Stimulated activated CD4-positive, alpha-beta T cell treated with anti-CD3 and anti-CD28 coated beads, Interleukin-1b, Interleukin-23, amount 100 ng/mL, for 24 hours (primary cell): ENCODE measurements at places on chromosomes 2 and 18.

DNA sequence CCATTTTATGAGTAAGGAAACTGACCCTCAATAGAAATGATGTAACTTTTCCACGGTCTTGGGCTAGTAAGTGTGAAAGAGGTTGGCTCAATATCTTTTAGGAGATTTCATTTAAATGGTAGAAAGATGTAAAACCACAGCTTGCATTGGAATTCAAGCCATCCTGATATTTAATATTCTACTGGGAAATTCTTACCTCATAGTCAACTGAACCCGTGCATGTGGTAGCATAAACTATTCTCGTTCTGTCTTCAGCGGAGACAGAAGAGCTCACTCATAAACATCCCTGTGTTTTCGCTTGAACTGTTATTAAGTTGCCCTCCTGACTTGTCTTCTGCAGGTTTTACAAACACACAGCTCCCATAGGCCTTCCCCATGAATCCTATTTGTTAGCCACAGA, 8.5 kb upstream of the SPATS2L start:
- no peak for DNase-seq

GRCh38 chr2:3986530-3987258, 283.3 kb downstream of the DCDC2C start:
- DNase-seq, result no peak

GRCh38 chr2:96103187-96103601, 13.2 kb downstream of the ADRA2B start:
- no peak for DNase-seq

GRCh38 chr2:6760132-6760531, 105.6 kb downstream of the CMPK2 start:
- DNase-seq, result no peak

DNA sequence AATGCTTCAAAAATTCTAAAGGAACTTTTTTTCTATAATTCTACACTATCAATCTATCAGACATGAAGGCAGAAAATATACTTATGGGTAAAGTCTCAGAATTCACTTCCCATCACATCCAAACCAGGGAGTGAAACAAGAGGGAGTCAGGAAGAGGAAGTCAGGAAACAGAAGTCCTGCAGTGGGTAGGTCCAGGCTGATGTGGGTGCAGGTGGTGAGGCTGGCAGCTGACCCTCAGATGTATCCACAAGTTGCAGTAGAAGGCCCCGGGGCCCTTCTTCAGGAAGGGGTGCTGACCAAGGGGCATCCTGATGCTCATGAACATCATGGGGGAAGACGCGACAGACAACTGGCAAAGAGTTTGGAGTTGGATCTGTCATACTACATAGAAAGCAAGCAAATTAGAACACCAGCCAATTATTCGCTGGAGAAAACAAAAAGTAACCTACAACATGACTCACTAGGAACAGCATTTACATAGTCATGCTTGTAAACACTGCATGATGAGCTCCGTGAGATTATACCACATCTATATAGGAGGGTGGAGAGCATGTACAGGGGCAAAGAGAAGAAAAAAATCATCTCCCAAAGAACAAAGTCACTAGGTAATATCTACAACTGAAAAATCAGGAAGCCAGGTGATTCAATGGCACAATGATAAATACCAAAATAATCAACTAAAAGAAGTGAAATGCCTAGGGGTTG, 4.2 kb downstream of the UXS1 start:
- no peak for DNase-seq

GRCh38 chr2:54945391-54946219, 104.6 kb downstream of the RTN4 start:
- DNase-seq, result no peak

DNA sequence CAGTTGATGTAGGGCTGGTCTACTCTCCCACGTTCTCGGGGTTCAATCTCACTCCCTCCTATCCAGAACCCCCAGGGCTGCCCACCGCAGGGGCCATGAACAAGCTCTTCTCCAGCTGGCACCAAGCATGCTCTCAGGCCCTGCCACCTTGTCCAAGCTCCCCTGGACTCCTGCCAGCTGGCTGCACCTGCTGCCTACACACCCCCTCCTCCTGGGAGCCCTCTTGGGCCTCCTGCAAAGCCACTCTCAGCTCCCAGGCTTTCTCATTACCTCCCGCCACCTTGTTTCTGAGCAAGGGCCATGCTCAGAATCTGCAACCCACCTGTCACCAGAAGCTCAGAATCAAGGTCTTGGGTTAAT, 56.0 kb downstream of the HDAC4 start:
- DNase-seq, result no peak

- no peak for DNase-seq
Observed at GRCh38 chr2:203022751-203023150, 8.1 kb downstream of the NBEAL1 start.

DNA sequence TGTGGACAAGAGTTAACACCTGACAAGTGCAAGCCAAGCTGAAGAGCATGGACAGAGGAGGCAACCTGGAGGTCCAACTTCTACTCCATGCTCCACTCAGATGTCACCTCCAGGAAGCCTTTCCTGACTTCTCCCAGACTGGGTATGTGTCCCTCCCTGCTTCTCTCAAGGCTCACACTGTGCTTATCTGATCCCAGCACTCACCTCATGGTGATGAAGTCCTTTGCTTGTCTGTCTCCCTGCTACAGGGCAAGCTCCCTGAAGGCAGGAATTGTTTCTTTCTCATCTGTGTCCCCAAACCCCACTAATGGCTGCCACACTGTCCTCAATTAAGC, 2.7 kb upstream of the SLC30A3 start:
- DNase-seq, result no peak

- no peak for DNase-seq
Observed at GRCh38 chr2:47040651-47041050, 114.5 kb downstream of the STPG4 start.

DNA sequence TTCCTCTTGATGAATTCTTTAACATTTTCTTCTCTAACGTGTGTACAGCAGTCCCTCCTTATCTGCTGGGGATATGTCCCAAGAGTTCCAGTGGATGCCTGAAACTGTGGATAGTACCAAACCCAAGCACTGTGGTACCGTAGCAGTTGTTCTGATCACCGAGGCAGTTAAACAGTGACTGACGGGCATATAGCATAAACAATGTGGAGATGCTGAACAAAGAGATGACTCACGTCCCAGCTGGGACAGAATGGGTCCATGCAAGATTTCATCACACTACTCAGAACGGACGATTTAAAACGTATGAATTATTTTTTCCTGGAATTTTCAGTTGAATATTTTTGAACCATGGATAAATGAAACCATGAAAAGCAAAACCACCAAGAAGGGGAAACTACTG, 54.5 kb upstream of the SPAG16 start:
- DNase-seq, result no peak

DNA sequence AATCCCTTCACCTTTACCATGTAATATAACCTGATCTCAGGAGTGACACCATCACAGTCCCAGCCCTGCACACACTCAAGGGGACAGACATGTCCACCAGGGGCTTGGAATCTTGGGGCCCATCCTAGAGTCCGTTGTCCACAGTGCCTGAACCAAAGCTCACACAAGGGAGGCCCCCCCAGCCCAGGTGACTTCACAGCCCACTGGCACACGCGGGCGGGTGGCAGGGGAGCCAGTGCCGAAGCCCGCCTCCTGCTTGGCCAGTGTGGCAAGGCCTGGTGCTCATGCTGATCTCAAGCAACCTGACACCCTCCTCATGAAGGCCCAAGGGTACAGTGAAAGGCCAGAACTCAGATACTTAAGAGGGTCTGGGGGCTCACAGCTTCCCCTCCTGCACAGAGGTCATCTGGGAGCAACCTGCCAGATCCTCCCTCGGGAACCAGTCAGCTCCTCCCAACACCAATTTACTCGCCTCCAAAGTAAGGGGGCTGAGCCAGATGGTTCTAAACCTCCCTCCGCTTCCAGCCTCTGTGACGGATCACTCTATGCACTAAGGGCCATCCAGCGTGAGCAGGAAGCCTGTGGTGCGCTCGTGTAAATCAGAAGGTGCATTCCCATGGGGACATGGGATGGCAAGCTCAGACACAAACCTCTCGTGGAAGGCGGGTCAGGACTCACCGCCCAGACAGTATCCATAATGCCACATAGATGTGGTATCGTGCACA, 3.2 kb upstream of the RAB17 start:
- no peak for DNase-seq

DNA sequence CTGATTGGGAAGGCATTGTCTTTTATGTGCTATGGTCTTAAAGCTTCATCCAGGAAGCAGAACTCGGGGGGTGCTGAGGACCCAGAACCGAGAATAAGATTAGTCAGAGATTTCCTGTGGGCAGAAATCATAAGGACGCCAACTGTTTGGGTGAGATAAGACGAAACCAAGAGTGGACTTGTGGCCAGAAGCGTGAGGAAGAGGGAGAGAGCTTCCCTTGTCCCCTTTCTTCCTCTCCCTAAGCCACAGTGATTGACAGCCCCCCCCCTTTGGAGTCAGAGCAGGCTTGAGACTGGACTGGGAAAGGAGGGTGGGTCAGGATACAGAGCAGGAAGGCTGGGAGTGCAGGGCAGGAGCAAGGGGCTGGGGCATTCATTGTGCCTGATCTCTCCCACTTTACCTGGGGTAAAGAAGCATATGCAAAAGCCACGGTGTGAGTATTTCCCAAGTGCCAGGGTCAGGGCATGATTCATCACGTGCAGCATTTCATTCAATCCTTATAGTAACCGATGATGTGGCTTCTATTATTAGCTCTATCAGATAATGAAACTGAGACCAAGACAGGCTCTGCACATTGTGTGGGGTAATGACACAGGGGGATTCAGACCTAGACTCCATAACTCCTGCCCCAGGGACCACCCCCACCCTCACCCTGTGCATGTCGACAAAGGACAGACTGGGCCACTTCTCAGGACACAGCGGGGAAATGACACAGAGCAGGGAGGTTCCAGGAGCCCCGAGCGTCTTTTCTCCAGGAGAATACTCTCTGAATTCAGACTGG, 3.0 kb upstream of the IL1RN start:
- no peak for DNase-seq

GRCh38 chr2:5070257-5070656, 621.9 kb upstream of the SOX11 start:
- DNase-seq, result no peak

DNA sequence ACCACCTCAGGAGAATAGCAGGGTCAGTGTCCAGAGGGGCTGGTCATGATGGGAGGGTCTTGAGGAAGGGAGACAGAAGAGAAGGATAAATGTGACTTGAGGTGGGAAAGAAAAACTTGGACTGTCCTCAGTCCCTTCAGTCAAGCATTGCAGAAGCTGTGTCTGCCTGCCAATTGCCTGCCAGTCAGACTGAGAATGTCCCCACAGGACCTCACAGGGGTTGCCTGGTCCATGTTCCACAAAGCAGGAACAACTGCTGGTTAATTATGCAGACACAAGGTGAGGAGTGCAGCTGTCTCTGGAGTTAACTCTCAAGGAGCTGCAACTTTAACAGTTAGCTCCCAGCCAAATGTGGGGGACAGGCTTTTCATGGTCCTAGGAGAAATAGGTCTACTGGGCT, 75.7 kb downstream of the TRIM43 start:
- DNase-seq, result no peak

DNA sequence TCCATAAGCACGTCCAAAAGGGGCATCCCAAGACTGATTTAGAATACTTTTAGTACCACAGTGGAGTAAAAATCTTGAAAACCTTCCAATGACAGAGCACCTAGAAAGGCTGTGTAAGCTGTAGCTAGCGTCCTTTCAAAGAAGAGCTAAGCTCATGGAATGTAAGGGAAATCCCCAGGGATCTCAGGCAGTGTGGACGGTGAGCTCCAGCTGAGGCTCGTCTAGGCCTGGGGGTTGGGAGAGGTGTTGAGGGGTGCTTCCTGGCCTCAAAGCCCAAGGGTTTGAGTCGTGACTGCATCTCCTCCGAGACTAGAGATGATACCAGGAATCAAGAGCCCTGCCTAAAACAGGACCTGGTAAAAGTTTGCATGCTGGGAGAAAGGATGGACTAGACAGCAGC, 7.6 kb downstream of the CTIF start:
- no peak for DNase-seq

DNA sequence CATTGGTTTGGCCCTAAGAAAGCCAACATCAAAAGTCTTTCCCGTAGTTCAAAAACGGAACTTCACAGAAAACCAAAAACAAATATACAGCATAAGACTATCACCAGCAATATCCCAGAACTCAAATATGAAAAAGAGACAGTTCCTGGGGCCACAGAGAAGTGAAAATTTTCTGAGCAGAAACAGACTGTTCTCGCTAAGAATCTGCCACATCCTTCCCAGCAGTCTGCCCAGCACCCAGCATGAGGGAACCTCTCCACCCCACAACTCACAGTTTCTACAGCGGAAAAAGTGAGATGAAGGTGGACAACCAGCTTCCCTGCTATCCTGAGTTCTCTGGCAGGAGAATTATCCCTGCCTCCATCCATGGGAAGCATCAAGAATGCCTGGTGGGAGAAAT, 26.7 kb upstream of the TMEM163 start:
- no peak for DNase-seq
